ENCODE measurements at places on chromosomes 1 and 21.

GRCh38 chr21:34669149-34669879 lies 520 bp downstream of the CLIC6 start:
- no peak for DNase-seq

GRCh38 chr1:93446837-93447451 lies 974 bp upstream of the FNBP1L start:
- DNase-seq: peak; percentile 24

GRCh38 chr1:185014941-185015340 lies 30.4 kb upstream of the RNF2 start:
- DNase-seq: no peak

DNA sequence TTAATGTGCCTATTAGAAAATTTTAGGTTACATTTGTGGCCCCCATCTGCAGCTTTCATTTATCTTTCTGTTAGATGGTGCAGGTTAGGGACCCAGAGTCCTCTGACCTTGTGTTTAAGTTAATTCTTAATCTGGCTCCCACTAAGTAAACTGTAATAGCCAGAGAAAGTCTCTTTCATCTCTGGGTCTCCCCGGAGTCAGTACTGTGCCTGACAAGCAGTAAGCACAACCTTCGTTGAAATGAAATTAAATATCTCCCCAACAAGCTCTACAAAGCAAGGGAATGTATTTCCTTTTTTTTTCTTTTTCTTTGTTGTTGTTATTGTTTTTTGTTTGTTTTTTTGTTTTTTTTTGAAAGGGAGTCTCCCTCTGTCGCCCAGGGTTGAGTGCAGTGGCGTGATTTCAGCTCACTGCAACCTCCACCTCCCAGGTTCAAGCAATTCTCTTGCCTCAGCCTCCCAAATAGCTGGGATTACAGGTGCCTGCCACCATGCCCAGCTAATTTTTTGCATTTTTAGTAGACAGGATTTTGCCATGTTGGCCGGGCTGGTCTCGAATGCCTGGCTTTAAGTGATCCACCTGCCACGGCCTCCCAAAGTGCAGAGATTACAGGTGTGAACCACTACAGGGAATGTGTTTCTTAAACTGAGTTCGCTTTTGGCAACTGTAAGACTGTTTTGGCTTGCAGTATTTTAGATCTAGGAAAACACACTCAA lies 81.6 kb downstream of the HHIPL2 start:
- DNase-seq: no peak

All from SHP77 (cell line).